A549 (cell line): ENCODE measurements at places on chromosomes 5 and 9.
A peak's percentile ranks its signal among the peaks of the same experiment; 100 is the strongest.

DNA sequence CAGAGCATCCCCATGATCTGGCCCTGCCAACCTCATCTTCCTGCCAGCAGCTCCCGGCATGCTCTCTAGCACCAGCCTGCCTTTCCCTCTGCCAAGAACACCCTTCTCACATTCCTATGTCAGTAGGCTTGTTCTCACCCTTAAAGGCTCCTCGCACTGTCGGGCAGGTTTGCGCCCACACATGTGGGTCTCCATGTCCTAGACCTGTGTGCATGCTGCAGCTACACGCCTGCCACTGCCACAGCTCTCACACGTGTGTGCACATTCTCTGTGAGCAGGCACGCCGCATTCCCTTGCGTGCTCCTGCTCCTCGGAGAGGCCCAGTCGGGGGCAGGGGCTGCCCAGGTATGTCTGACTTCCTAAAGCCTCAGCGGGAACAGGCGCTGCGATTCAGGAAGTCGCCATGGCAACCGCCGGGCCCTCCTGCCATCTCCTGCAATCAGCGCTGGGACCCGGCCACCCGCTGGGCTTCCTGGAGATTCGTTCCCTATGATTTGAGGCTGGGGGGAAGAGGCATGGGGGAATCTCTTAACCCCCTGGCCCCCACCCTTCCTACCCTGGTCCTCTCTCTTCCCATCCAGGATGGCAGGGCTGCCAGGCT, 28.1 kb downstream of the NDUFA8 start:
- DNase-seq: no peak

DNA sequence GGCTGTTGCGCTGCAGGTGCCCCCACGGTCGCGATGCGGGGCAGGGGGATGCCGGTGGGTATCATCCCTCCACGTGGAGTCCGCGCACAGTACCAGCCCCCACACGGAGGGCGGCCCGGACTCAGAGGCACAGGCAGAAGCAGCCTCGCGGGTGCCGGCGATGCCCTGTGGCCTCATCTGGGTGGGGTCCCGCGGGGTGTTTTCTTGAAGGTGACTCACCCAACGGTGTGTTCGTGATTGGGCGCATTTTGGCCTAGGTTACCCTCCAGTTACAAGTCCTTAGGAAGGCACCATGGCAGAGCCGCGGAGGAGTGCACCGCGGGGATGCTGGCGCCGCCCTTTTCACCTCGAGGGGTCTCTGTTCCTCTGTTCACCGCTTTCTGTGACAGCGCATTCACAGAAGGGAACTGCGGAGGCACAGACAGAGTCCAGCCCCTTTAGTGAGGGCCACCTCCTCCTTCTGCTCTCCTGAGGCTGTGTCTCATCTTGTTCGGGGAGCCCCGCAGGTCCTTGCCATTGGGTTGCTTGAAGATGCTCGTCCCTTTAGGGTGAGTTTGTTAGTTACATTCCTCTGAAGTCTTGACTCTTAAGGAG, 21.6 kb upstream of the EXOC3 start:
- no peak for DNase-seq

DNA sequence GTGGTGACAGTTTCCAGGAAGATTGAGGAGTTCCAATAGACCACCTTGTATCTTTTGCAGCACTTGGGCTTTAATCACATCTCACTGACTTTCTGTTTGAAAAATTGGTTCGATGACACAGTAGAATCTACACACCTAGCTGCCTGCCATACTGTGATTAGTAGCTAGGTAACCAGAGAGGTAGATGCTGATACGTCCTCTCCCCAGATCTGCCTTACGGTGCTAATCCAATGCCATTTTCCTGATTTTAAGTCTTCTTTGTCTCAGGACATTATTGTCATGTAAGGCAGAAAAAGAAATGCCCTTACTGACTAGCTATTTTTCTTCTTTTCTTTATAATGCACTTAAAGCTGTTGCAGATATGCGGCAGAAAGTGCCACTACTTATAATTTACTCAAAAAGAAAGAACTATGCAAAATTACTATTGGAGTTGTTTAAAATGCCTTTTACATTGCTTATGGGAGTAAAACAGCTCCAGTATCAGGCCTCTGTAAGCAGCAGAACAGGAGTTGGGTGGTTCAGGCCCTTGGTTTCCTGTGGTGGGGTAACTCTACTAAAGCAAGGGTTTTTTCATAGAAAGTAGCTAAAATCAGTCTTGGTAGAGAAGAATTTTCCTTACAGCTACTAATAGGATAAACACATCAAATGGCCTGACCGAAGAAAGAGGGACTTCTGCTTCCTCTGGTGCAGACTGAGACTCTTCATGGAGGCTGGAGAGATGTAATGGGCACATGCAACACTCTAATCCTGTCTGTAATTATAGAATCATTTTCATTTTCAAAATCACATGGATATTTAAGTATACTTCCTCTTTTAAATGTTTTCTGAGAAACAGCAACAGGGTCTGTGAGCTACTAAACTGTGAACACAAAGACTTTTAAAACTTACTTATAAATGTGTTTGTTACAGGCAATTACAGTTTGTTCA, 177.2 kb downstream of the MAPKAP1 start:
- no peak for DNase-seq

DNA sequence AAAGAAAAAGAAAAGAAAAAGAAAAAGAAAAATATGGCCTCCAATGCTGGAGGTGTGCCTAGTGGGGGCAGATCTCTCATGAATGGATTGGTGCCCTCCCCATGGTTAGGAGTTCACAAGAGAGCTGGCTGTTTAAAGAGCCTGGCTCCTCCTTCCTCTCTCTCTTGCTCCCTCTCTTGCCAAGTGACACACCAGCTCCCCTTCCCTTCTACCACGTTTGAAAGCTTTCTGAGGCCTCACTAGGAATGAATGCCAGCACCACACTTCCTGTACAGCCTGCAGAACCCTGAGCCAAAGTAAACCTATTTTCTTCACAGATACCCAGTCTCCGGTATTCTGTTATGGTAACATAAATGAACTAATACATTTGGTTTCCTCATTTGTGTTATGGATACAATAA, 14.4 kb upstream of the GALNT10 start:
- DNase-seq: no peak

GRCh38 chr9:22700171-22700570, 253.5 kb downstream of the DMRTA1 start:
- no peak for DNase-seq

DNA sequence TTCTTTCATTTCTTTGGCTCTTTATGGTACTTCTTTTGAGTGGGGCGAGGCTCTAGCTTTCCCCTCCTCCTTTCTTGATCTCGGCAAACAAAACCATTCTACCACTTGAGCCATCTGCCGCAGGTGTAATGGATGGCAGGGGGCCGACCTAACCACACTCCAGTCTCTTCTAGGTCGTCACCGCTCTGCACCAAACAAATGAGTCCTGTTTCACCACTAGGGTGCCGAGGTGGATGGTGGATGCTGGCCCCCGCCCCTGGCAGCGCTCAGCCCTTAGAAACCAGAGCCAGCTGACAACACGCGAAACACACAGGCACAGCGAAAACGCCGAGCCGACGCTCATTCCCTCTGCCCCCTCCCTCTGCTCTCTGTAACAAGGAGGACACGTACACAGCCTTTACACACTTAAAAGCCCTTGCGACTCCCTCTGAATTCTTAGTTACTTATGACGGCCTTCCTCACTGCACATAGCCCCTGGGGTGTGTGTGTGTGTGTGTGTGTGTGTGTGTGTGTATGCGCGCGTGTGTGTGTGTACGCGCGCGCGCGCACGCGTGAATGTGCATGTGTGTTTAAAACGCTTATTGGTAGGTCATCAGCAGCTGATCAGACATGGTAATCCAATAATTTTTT, 199.4 kb downstream of the MEF2C start:
- peak; percentile 47 for DNase-seq

DNA sequence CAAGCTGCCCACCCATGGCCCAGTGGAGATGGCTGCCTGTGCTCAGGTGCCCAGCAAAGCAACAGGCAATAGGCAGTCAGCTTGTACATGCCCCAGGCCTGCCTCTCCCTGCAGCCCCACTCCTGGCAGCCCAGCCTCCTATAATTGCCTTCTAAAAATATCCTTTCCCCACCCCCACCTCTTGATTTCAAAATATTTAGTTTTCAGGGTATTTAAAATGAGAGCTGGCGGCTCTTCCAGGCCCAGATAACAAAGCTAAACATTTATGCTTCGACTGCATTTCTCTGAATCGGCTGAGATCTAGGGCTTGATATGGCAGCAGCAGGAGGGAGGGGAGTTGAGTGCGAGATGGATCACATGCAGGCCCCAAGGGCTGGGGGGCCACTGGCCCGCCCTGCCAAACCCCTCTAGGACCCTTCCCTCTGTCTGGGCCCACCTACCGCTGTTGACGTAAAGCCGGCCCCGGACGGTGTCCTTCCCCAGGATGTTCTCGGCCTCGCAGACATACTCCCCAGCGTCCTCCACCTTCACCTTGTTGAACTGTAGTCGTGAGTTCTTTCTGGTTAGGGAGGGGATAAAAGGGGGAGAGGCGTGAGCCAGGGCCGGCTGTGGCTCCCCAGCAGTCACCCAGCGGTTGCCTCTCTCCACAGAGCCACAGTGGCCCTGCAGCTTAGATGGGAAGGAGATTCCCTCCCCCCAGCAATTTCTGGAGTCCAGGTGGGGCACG, 85.0 kb downstream of the PSD2 start:
- DNase-seq: no peak

DNA sequence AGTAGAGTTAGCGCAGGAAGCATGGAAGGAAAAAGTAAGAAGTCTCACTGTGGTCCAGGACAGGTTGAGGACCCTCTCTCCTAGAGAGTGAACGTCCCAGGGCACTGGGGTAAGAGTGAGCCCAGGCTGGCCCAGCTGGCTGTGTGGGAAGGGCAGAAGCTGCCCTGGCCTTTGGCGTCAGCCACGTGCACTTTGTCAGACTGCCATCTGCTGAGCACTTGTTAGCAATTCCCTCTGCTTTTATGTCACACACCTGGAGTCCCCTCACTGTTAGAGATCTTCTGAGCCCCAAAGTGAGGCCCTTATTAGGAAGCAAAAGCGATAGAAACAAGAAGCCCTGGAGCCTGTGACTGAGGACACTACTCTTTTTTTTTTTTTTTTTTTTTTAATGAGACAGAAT, 79.1 kb downstream of the UGCG start:
- DNase-seq: no peak

DNA sequence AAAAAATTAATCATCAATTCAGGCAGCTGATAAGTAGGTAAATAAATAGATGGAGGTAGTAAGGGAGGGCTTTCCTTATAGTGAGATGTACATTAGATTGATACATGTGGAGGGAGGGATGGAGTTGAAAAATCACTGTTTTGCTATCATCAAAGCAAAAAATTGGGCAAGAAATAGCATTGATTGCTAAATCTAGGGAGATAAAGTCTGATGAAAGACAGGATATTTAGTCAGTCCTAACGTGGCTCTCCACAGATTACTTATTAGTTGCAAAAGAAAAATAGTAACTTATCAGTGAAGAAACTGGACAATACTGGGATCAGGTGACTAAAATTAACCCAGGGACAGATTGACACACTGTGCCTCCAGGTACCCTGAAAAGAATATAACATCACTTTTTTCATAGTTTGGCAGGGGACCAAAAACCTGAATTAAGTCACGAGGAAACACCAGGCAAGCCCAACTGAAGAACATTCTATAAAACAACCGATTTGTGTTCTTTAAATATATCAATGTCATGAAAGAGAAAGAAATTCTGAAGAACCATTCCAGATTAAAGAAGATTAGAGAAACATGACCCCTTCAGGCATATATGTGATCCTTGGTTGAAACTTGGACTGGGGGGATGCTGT, 27.1 kb upstream of the GOLPH3 start:
- no peak for DNase-seq

GRCh38 chr5:177373806-177374205, 10.4 kb upstream of the SLC34A1 start:
- no peak for DNase-seq

DNA sequence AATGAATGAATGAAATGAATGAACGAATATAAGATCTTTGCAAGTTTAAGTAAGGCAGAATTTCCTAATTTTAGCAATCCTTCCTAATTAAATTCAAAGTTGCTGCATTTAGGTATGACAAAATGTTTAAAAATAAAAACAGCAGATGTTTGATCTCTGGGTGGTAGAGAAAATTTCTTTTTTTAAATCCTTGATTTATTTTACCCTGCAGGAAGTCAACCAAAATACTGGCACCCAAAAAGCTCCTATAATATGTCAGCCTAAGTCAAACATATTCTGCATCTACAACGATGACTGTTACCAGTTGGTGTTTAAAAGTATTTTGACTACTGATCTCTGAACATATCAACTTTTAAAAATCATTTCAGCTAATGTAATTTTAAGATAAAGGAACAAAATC, 58.4 kb downstream of the TTC39B start:
- no peak for DNase-seq

DNA sequence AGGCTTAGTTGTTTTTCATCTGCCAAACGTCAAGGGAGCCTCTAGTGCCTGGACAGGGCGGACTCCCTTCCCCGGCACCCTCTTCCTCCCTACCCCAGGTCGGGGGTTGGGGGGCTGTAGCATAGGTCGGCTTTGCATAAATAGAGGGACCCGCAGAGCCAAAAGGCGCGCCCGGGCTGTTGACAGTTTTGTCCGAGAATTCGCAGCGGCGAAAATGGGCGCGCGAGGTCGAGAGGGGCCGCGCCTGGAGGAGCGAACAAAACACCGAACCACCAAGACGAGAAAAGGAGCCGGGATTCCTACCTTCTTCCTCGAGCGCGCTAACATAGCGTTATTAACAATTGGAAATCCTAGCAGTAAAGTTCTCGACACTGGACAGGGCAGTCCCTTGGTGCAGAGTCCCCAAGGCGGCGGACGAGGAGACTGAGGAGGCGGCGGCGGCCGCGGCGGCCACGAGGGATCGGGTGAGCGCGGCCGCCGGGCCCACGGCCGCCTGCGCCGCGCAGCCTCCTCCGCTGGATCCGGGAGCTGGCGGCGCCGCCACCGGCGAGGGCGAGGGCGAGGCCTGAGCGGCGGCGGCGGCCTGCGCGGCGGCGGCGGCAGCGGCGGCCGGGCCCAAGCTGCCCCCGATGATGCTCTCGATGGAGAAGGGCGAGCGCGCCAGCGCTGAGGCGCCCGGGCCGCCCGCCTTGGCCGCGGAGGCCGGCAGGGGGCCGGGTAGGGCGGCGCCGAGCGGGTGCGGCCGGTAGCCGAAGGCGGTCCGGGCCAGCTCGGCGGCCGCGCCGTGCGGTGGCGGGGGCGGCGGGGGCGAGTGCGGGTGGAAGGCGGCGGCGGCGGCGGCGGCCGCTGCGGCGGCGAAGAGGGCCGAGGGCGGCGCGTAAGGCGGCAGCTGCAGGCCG, 1.7 kb downstream of the FOXD1 start:
- no peak for DNase-seq
